WTC11 (cell line): ENCODE measurements at places on chromosomes 3 and 15. TPM values are rescaled to one million over a fixed set of nuclear protein-coding genes. Genes with fewer than 3 reads are reported as not detected.
A peak's percentile ranks its signal among the peaks of the same experiment; 100 is the strongest.

DNA sequence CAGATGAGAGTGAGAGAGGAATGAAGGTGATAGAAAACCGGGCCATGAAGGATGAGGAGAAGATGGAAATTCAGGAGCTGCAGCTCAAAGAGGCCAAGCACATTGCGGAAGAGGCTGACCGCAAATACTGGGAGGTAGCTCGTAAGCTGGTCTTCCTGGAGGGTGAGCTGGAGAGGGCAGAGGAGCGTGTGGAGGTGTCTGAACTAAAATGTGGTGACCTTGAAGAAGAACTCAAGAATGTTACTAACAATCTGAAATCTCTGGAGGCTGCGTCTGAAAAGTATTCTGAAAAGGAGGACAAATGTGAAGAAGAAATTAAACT is 88.9 kb downstream of the EOMES start:
- peaks cover 21% of the 10 kb centered on the region for H3K27me3 ChIP-seq
- H3K36me3 ChIP-seq = no peaks in the 10 kb centered on the region
- no peak for DNase-seq
- H3K4me3 ChIP-seq = peak overlapping the region; percentile 66

DNA sequence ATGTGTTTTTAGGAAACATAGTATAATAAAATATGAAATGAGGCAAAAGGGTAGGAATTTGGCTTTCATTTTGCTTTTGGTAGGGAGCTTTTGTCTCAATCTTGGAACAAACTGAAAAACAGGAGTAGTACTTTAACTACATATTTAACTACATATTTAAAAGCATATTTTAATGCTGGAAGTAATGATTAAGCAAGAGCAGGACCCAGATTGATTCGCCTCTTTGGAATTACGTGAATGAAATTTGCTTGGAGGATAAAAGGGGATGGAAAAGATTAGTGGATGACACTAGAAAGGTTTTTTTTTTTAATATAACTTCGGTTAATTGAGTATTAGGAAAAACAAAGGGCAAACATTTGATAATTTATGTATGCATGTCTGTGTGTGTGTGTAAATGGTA is 11.2 kb upstream of the TMEM212 start:
- peaks cover 3% of the 10 kb centered on the region; the same call in 1 of the 2 replicates for H3K27me3 ChIP-seq
- H3K36me3 ChIP-seq = no peaks in the 10 kb centered on the region
- H3K4me1 ChIP-seq = peaks cover 22% of the 10 kb centered on the region

GRCh38 chr3:13188181-13188779 is 115.1 kb upstream of the IQSEC1 start:
- no peak overlapping the region for H3K4me3 ChIP-seq
- DNase-seq = no peak
- H3K27ac ChIP-seq = no peak overlapping the region

DNA sequence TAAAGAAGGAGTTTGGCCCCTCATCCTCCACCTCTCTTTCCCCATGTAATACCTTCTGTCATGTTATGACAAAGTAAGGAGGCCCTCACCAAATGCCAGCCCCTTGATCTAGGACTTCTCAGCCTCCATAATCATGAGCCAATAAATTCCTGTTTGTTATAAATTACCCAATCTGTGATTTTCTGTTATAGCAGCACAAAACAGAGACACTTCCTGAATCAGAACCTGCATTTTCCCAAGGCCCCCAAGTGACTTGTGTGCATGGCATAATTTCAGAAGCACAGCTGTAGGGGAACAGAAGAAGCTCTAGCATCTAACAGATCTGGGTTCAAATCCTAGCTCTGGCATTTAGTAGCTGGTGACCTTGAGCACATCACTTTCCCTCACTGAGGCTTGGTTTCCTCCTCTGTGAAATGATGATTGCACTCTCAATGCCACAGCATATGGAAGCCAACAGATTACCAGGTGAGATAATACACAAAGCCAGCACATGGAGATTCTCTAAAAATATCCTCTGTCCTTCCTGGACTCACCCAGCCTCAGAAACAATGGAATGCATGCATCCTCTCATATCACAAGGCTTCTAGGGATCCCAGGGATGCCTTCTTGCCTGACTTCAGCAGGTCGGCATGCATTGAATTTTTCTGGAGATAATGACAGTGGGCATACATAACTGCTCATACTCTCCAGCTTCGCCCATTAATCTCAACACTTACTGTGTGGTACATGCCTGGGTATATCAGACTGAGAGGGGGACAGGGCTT is 26.3 kb downstream of the TLNRD1 start:
- H3K4me3 ChIP-seq = no peak overlapping the region
- no peak overlapping the region for H3K27ac ChIP-seq
- DNase-seq = no peak
- H3K27me3 ChIP-seq = no peaks in the 10 kb centered on the region; the same call in 1 of the 2 replicates
- H3K36me3 ChIP-seq = peaks cover 11% of the 10 kb centered on the region

GRCh38 chr3:131812433-131812832 is 222.4 kb downstream of the CPNE4 start:
- peak overlapping the region; percentile 58 for H3K27ac ChIP-seq
- no peaks in the 10 kb centered on the region for H3K27me3 ChIP-seq
- no peaks in the 10 kb centered on the region for H3K36me3 ChIP-seq
- H3K4me1 ChIP-seq = peaks cover 13% of the 10 kb centered on the region
- no peak for DNase-seq
- H3K4me3 ChIP-seq = no peak overlapping the region

GRCh38 chr15:51200792-51201191 is 106.1 kb upstream of the TNFAIP8L3 start:
- no peaks in the 10 kb centered on the region for H3K36me3 ChIP-seq
- no peaks in the 10 kb centered on the region for H3K4me1 ChIP-seq
- no peaks in the 10 kb centered on the region for H3K27me3 ChIP-seq
- H3K4me3 ChIP-seq = no peak overlapping the region
- no peak overlapping the region for H3K27ac ChIP-seq
- no peak for DNase-seq

DNA sequence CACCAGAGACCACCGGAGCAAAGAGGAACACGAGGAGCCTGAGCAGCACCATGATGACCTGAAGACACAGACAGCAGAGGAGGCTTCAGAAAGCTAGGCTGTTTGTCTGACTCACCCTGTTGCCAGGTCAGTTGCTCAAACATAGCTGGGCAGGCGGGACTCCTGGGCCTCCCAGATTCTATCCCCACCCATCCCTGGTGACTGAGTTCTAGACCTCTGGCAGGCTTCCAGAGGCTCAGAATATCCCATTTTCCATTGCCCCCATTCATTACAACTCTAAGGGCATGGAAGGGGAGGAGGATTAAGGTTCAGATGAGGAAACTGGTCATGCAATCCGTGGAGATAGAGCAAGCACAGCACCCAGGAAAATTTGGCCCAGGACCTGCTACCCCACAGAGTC is at the start of gene CDHR4:
Gene CDHR4, minus strand, starts transcription at position 113 of the 400 bp plus-strand sequence. Its CDS starts 61 bp downstream, at position 52.
- H3K4me3 ChIP-seq = no peak within 1 kb of the TSS
- H3K4me1 ChIP-seq = peaks cover 11% of the 10 kb centered on the region
- H3K27me3 ChIP-seq = peaks cover 38% of the 10 kb centered on the region

- H3K36me3 ChIP-seq = peaks cover 21% of the 10 kb centered on the region
- DNase-seq = no peak
- no peaks in the 10 kb centered on the region for H3K4me1 ChIP-seq
These were observed 28.8 kb downstream of the ARRDC4 start for GRCh38 chr15:97989299-97989698.

- H3K27me3 ChIP-seq = no peaks in the 10 kb centered on the region
- H3K36me3 ChIP-seq = peaks cover 10% of the 10 kb centered on the region
- H3K4me1 ChIP-seq = peaks cover 10% of the 10 kb centered on the region
These were observed 93.9 kb downstream of the PCCB start for GRCh38 chr3:136343873-136344555.

- H3K36me3 ChIP-seq = no peaks in the 10 kb centered on the region
- peaks cover 7% of the 10 kb centered on the region for H3K27me3 ChIP-seq
- H3K27ac ChIP-seq = no peak overlapping the region
- no peak for DNase-seq
These were observed 80.4 kb downstream of the SEMA5B start for GRCh38 chr3:122947196-122947595.

DNA sequence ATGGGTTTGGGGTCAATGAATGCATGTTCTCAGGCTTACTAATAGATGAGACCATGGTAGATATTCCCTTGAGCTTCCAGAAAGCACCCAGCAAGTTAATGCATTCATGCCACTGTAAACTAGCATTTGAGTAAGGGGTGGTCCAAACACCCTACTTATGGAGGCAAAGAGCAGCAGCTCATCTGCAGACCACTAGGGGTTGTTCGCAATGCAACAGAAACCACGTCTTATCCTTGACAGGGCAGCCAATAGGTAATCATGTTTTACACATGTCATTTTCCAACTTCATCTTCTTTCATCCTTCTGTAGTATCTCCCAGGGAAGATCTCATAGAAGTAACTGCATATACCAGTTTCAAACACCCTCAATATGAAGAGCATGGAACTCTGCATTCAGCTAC is 330.2 kb downstream of the RORA start:
- DNase-seq = no peak
- no peaks in the 10 kb centered on the region for H3K36me3 ChIP-seq
- peaks cover 7% of the 10 kb centered on the region; the same call in 1 of the 2 replicates for H3K4me1 ChIP-seq
- no peak overlapping the region for H3K27ac ChIP-seq
- H3K27me3 ChIP-seq = no peaks in the 10 kb centered on the region

GRCh38 chr15:92385096-92385495 is 8.6 kb upstream of the ST8SIA2 start:
- H3K4me3 ChIP-seq = no peak overlapping the region
- peaks cover 16% of the 10 kb centered on the region for H3K4me1 ChIP-seq
- DNase-seq = no peak
- H3K36me3 ChIP-seq = 0 out of 2 replicates have a peak, but pooled peaks cover 2% of the 10 kb centered on the region

- peaks cover 7% of the 10 kb centered on the region; the same call in 1 of the 2 replicates for H3K36me3 ChIP-seq
- no peak overlapping the region; the same call in 1 of the 2 replicates for H3K4me3 ChIP-seq
- DNase-seq = no peak
- H3K27me3 ChIP-seq = peaks cover 34% of the 10 kb centered on the region
- H3K4me1 ChIP-seq = peaks cover 20% of the 10 kb centered on the region
These were observed 6.0 kb downstream of the GATM start for GRCh38 chr15:45372041-45372995.

GRCh38 chr3:55490276-55490913 is 3.3 kb upstream of the WNT5A start:
- no peak overlapping the region for H3K27ac ChIP-seq
- H3K36me3 ChIP-seq = no peaks in the 10 kb centered on the region
- peaks cover 73% of the 10 kb centered on the region for H3K27me3 ChIP-seq
- peak overlapping the region; percentile 15 for H3K4me3 ChIP-seq
- DNase-seq = no peak

- DNase-seq = no peak
- H3K4me3 ChIP-seq = no peak overlapping the region; the same call in 1 of the 2 replicates
- H3K36me3 ChIP-seq = no peaks in the 10 kb centered on the region
- H3K27ac ChIP-seq = peak overlapping the region; percentile 9; the same call in 1 of the 2 replicates
- no peaks in the 10 kb centered on the region for H3K27me3 ChIP-seq
These were observed 12.6 kb downstream of the ANP32A start for GRCh38 chr15:68808091-68808490.

DNA sequence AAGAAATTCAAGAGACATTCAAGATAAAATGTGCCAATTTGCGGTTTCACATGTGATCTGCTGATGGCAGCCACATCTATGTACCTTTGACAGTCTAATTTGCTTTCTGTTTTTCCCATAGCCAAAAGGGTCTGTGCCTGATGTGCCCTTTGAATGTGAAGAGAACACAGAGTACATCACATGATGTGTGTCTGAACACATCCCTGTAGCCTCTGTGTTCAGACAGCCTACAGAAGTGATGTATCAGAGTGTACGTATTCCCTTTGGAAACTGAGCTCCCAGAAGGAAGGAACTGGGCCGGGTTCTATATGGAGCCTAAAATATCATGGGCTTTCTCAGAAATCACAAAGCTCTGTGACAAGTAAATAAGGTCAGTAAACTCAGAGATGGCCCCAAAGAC is 52.4 kb downstream of the BOC start:
- peak overlapping the region; percentile 64 for H3K27ac ChIP-seq
- no peaks in the 10 kb centered on the region for H3K36me3 ChIP-seq
- H3K4me1 ChIP-seq = peaks cover 45% of the 10 kb centered on the region
- DNase-seq = no peak
- no peak overlapping the region; the same call in 1 of the 2 replicates for H3K4me3 ChIP-seq

- no peaks in the 10 kb centered on the region for H3K36me3 ChIP-seq
- no peak overlapping the region for H3K4me3 ChIP-seq
- DNase-seq = no peak
- H3K27ac ChIP-seq = no peak overlapping the region
- peaks cover 7% of the 10 kb centered on the region for H3K4me1 ChIP-seq
- H3K27me3 ChIP-seq = no peaks in the 10 kb centered on the region
These were observed 101.2 kb downstream of the CORO2B start for GRCh38 chr15:68679961-68680371.

- H3K27me3 ChIP-seq = no peaks in the 10 kb centered on the region; the same call in 1 of the 2 replicates
- no peak overlapping the region for H3K4me3 ChIP-seq
- H3K4me1 ChIP-seq = 0 out of 2 replicates have a peak, but pooled peaks cover 3% of the 10 kb centered on the region
- no peak for DNase-seq
- H3K36me3 ChIP-seq = no peaks in the 10 kb centered on the region
- H3K27ac ChIP-seq = no peak overlapping the region
These were observed 181.3 kb downstream of the ECT2 start for GRCh38 chr3:172931746-172932285.

SMCO1 gene
- not detected in 3 replicates for total RNA-seq

EEF1AKMT4 gene
- 11.3 to 11.8 TPM (median 11.4 TPM) in 3 replicates for total RNA-seq

NUTM1 gene
- 0.46 to 0.69 TPM (median 0.66 TPM) in 3 replicates for total RNA-seq

LIPH gene
- 0.07 to 0.27 TPM (median 0.11 TPM) in 3 replicates for total RNA-seq

TEX9 gene
- 10.2 to 12.2 TPM (median 11.1 TPM) in 3 replicates for total RNA-seq

GOLGA6D gene
- total RNA-seq = 2.1 to 2.6 TPM (median 2.6 TPM) in 3 replicates

ASB14 gene
- not detected in 3 replicates for total RNA-seq

SLC2A2 gene
- 0.16 TPM in 1 of 3 replicates, not detected in the others for total RNA-seq

CLDN11 gene
- 12.1 to 12.6 TPM (median 12.5 TPM) in 3 replicates for total RNA-seq
